CD4-positive, alpha-beta T cell treated with Interleukin-21 for 1 hour (primary cell): ENCODE measurements at places on chromosomes 2 and 18.
A peak's percentile ranks its signal among the peaks of the same experiment; 100 is the strongest.

GRCh38 chr18:67742525-67742924 is 226.0 kb upstream of the DSEL start:
- no peak for DNase-seq

- no peak for DNase-seq
Observed at GRCh38 chr2:126883666-126884040, 15.0 kb upstream of the TEX51 start.

DNA sequence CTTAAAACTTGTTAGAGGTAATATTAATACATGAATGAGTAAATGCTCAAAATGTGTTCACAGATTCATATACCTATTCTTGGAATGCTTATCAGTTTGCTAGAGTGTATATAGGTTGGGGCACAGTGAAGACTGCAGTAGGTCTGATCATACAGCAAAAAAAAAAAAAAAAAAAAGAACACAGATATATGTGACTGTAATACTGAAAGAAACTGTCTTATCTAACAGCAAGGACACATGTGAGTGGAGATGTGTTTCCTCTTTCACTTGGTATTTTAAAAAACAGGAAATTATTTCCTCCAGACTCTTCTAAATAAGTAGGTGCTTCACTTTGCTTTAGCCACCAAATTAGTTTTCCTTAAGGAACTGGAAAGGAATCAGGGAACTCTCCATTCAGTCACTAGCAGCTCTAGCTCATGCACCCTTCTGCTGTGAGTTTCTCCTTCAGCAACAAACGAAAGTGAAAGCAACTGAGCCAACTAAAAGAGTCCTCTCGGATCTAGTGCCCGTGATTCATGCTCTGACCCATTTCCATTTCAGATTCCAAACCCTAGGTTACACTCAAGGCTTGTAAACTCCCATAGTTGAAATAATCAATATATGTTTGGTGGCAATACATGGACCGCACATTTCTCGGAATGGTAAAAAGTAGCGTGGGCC is 98.5 kb downstream of the DSEL start:
- DNase-seq: peak; percentile 54

- DNase-seq: no peak
Observed at GRCh38 chr2:112198780-112199179, 56.1 kb downstream of the ZC3H8 start.

DNA sequence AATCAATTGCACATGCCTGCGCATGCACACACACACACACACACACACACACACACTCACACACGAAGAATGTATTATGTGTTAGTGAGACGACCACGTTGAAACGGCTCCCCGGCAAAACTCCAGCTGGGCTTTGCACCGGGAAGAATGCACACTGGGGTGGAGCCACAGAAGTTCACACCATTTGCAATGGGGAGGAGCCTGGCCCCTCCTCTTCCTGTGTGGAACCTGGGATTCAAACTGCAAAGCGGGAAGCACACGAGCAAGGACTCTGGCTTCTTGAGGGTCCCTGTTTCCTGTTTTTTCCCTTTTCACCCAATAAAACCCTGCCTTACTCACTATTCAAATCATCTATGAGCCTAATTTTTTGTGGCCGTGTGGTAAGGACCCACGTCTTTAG is 304.0 kb upstream of the TMEFF2 start:
- no peak for DNase-seq

DNA sequence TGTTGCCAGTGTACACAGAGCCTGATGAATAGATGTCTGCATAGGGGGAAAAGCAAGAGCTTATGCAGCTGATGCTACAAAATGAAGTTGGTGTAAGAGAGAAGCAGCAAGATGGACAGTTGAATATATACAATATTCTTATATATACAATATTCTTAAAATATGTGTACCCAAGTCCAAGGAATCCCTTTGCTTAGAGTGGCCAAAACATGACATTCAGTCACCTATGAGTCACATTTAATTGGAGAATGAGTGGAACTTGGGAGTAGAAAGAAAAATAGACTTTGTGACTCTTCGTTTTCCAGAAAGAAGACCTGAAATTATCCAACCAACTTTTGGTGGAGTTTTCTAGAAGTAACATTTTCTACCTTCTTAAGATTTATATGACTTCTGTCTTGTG is 81.8 kb downstream of the SCN9A start:
- DNase-seq: no peak

DNA sequence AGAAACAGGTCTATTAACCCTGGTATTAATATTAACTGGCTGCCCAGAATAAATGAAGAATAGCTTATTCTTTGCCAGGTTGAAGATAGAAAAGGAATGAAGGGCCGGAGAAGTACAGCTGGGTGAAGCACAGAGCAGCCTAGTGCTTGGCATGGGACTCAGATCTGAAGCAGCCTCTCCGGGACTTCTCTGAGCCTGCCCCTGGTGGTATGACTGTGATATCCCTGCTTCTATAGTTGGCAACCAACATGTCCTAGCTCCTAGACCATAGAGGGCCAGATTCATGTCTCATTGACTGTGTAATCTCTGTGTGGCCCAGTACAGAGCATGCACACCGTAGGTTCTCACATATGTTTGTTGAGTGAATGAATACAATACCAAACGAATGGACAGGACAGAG is 107.8 kb downstream of the MSH2 start:
- DNase-seq: no peak

DNA sequence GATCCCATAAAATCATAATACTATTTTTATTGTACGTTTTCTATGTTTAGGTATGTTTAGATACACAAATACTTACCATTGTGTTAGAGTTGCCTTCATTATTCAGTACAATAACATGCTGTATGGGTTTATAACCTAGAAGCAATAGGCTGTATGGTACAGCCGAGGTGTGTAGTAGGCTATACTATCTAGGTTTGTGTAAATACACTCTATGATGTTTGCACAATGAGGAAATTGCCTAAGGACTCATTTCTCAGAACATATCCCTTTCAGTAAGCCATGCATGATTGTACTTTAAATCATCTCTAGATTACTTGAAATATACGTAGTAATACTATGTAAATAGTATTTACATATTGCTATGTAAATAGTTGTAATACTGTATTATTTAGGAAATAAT is 156.7 kb downstream of the CDCA7 start:
- DNase-seq: no peak

DNA sequence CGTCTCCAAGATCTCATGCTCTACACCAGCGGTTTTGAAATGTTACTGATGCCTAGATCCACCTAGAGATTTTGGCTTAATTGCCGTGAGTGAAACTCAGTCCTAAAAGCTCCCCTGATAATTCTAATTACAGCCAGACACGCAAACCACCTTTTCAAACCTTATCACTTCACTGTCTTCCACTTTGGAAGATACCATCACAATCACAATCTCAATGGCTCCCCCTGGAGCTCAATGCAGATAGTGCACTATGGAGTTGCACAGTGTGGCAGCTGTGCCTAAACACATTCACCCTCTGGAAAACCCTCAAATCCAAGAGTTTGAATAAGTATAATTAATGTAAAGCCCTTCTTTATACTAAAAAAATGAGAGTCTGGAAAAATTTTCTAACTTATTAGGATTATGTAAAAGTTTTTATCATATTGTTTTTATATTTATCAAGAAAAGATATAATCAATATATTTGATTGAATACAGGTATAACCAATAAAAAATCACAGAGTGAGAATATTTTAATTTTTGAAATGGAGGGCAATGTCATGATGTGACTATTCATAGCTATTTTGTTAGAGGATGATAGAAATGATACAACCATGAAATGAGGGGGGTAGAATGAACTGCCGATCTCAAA is 102.9 kb upstream of the SLC8A1 start:
- peak; percentile 39 for DNase-seq

GRCh38 chr2:15191789-15192188 is 369.3 kb downstream of the NBAS start:
- DNase-seq: no peak

GRCh38 chr2:44191739-44192138 is 23.1 kb downstream of the PPM1B start:
- no peak for DNase-seq
